Upper lobe of right lung (tissue), 1 donor: ENCODE measurements at places on chromosomes 12 and 14. TPM values are rescaled to one million over a fixed set of nuclear protein-coding genes. Genes with fewer than 3 reads are reported as not detected.

- DNase-seq = no peak
Observed at GRCh38 chr12:52147964-52148463, 43.8 kb downstream of the KRT80 start.

GRCh38 chr12:5213990-5214389 is 170.3 kb downstream of the KCNA5 start:
- no peak for DNase-seq

GRCh38 chr12:31205054-31205453 is 120.9 kb downstream of the SINHCAF start:
- DNase-seq = no peak

DNA sequence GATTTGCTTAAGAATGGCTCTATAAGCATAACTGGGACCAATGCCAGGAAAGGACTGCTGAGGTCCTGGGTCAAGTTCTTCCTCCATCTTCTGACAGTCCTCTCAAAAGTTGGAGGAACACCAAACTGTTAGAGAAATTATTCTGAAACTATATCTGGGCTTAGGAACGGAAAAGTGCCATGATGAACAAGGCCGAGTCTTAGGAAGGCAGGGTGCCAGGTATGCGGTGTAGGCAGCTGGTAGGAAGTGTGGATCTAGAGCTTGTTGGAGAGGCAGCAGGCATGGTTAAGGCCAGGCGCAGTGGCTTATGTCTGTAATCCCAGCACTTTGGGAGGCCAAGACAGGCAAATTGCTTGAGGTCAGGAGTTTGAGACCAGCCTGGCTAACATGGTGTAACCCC is 7.7 kb downstream of the GNPTAB start:
- DNase-seq = no peak

DNA sequence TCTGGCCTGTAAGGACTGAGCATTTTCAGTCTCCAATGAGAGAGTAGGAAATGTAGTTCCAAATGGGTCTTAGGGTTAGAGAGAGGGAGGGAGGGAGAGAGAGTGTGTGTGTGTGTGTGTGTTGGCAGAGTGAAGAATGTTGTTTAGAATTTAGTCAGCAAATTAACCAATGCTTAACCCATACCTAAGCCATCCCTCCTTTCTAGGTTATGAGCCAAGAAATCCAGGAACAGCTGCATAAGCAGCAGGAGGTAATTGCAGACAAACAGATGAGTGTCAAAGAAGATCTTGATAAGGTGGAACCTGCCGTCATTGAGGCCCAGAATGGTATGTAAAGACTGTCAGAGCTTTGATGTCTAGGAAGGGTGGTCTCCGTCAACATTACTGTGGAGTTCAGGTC is 56.9 kb downstream of the HSP90AA1 start:
- DNase-seq = no peak

DNA sequence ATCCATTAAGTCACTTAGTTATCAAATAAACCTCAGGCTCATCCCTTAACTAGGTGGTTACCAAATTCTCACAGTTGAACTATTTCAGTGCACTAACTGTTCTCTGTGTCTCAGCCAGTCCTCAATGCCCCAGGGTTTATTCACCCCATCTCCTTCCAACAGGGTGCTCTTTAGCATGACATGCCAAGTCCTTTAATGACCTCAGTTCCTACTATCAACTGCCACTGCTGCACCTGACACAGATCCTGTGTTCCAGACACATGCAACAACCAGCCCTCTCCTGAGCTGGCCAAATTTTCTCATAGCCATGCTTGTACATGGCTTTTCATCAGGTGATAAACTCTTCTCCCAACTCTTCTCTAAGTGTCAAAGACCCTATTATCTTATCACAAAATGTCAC is 80.0 kb downstream of the ATXN2 start:
- no peak for DNase-seq

GRCh38 chr12:51345681-51346080 is 798 bp downstream of the CELA1 start:
- no peak for DNase-seq

DNA sequence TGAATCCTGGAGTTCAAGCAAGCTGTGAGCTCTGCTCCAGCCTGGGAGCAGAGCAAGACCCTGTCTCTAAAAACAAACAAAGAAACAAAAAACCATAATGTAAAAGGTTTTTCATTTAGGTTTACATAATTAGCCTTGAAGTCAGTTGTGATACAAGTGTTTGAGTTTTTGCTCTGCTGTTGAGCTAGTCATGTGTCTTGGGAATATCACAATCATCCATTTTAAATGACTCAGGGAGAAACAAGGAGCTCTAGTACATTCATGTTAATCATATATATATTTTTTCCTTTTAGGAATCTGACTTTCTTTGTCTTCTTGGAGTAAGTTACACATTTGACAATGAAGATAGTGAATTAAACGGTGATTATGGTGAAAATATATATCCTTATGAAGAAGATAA is 12.9 kb downstream of the MIA2 start:
- no peak for DNase-seq

Gene HSPB8
- total RNA-seq = 70.0 TPM

Gene FRMD6
- 13.2 TPM for total RNA-seq

Gene MYH6
- total RNA-seq = 3.4 TPM

Gene CFAP251
- 2.5 TPM for total RNA-seq
